ENCODE measurements at places on chromosomes 1 and 21.

DNA sequence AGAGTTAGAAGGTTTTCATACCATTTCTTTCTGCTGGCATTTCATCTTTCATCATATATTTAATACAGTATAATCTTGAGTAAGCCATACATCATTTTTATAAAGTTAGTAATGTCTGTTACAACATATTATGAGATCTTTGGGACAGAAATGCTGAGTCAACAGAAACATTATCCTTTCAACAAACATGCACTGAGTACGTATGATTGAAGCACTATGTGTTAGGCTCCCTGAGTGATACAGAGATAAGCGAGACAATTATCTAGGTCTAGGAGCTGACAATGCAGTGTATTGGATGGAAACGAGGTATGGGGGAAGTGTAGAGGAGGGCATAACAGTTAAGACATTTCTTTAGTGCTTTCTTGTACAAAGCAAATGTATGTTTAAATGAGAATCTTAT is 19.7 kb upstream of the GPR52 start:
- DNase-seq = no peak

DNA sequence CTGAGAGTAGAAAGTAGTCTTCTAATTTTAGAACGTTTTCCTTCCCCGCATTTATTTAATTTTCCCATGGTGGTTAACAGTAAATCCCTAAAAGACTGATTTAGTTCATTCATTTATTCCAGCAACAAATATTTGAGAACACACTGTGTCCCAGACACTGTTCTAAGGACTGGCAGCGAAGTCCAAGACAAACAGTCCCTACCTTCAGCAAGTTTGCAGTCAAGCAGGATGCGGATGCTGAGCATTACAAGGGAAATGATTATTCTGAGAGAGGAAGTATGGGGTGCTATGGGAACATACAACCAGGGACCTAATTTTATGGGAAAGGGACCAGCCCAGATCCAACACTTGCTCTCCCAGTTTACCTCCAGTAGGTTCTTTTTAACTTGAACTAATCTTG is 1.2 kb upstream of the C1orf74 start:
- DNase-seq = no peak

- DNase-seq = no peak
Observed at GRCh38 chr1:207821464-207822045, 69.7 kb downstream of the CD46 start.

- no peak for DNase-seq
Observed at GRCh38 chr1:8560611-8561544, 243.0 kb downstream of the SLC45A1 start.

- no peak for DNase-seq
Observed at GRCh38 chr1:162699366-162699765, 67.1 kb downstream of the DDR2 start.

DNA sequence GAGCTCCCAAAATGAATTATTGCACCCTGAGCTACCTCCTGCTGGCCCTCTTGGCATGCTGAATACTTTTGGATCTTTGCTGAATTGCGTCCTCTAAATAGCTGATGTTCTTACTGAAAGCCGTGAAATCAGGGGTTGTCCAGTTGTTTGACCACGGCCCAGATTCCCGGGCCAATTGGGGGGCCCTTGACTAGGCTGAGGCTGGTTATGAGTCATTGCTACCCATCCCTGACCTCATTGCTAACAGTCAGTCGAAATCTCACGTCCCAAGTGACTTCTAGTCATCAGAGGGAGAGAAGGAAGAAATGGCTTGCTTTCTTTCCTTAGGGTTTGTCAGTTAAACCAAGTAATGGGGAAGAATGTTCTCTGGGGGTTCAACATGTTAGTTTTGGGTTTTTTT is 37.4 kb downstream of the SMYD2 start:
- no peak for DNase-seq
